ENCODE measurements at places on chromosomes 1 and 21. TPM values are rescaled to one million over a fixed set of nuclear protein-coding genes. Genes with fewer than 3 reads are reported as not detected.

The IQCC gene
- 3.1 TPM for total RNA-seq

The ATP1A4 gene
- total RNA-seq, result not detected

The CELA3B gene
- total RNA-seq, result not detected

The ENAH gene
- total RNA-seq, result 197 TPM

The ORC1 gene
- 0.34 TPM for total RNA-seq

The KDF1 gene
- 20.2 TPM for total RNA-seq

The PEAR1 gene
- total RNA-seq, result 3.5 TPM

The LMNA gene
- total RNA-seq, result 618 TPM

The PTPN7 gene
- total RNA-seq, result not detected

The RGS5 gene
- 5.1 TPM for total RNA-seq

The ANXA9 gene
- total RNA-seq, result 0.50 TPM

The BNIPL gene
- 7.5 TPM for total RNA-seq

The PTPN14 gene
- 55.7 TPM for total RNA-seq

The ZNF644 gene
- total RNA-seq, result 78.3 TPM

The INSRR gene
- not detected for total RNA-seq

The FGGY gene
- total RNA-seq, result 31.0 TPM

The IFI6 gene
- total RNA-seq, result 9.3 TPM

The PLA2G5 gene
- not detected for total RNA-seq

The PLEKHA6 gene
- total RNA-seq, result 2.2 TPM

The FAM72C gene
- total RNA-seq, result not detected

The GNG4 gene
- not detected for total RNA-seq

The S100A9 gene
- total RNA-seq, result 1,477 TPM

The FCRL2 gene
- total RNA-seq, result not detected

The LEFTY2 gene
- not detected for total RNA-seq

The TIE1 gene
- 0.14 TPM for total RNA-seq

The FAM163A gene
- not detected for total RNA-seq

The KCNT2 gene
- 0.50 TPM for total RNA-seq

The ADAMTS1 gene
- total RNA-seq, result 28.4 TPM

The KRTAP19-1 gene
- not detected for total RNA-seq

The LCE3E gene
- 8.5 TPM for total RNA-seq

The FTCD gene
- not detected for total RNA-seq

The CD84 gene
- not detected for total RNA-seq

The CFAP57 gene
- total RNA-seq, result 0.07 TPM

The MYOG gene
- total RNA-seq, result not detected

The AMY2A gene
- not detected for total RNA-seq

The RNASEL gene
- total RNA-seq, result 11.4 TPM

The DEPDC1 gene
- total RNA-seq, result 0.68 TPM

The CZIB gene
- total RNA-seq, result 45.5 TPM

The PARP1 gene
- total RNA-seq, result 21.2 TPM

The GPR61 gene
- total RNA-seq, result under 0.01 TPM

The CLCA1 gene
- total RNA-seq, result not detected

The CELA2B gene
- total RNA-seq, result not detected

The GNB1 gene
- 106 TPM for total RNA-seq

The TEX50 gene
- total RNA-seq, result not detected

The INKA2 gene
- total RNA-seq, result 4.2 TPM

The HCRTR1 gene
- total RNA-seq, result not detected

The G0S2 gene
- total RNA-seq, result 98.9 TPM

The BCAN gene
- total RNA-seq, result not detected

The S100A6 gene
- 257 TPM for total RNA-seq

The KRTAP10-7 gene
- total RNA-seq, result not detected

The GABRD gene
- total RNA-seq, result not detected

The HCN3 gene
- total RNA-seq, result 1.1 TPM

The C1orf52 gene
- 19.3 TPM for total RNA-seq

The TFAP2E gene
- total RNA-seq, result 0.21 TPM

The NUDT4B gene
- 13.5 TPM for total RNA-seq

The TAS1R1 gene
- not detected for total RNA-seq

The SPOCD1 gene
- 26.3 TPM for total RNA-seq

The NFASC gene
- 0.34 TPM for total RNA-seq

The STYXL2 gene
- not detected for total RNA-seq
